ENCODE measurements at places on chromosomes 5 and 9. TPM values are rescaled to one million over a fixed set of nuclear protein-coding genes. Genes with fewer than 3 reads are reported as not detected.
A peak's percentile ranks its signal among the peaks of the same experiment; 100 is the strongest.

CTNND2 gene
- 2.6 TPM for total RNA-seq

GABBR2 gene
- not detected for total RNA-seq

SPZ1 gene
- total RNA-seq: not detected

LCN1 gene
- not detected for total RNA-seq

MAPK9 gene
- total RNA-seq: 21.9 TPM

ARHGEF37 gene
- 64.2 TPM for total RNA-seq

RPL37 gene
- 422 TPM for total RNA-seq

INSL4 gene
- not detected for total RNA-seq

MYMK gene
- total RNA-seq: not detected

CDKN2A gene
- total RNA-seq: not detected

CXCL14 gene
- total RNA-seq: 15.6 TPM

SHOC1 gene
- not detected for total RNA-seq

OSMR gene
- total RNA-seq: 50.3 TPM

DNM1 gene
- 21.6 TPM for total RNA-seq

PDZD2 gene
- total RNA-seq: 10.6 TPM

TRPM6 gene
- 18.8 TPM for total RNA-seq

PRRX2 gene
- total RNA-seq: 2.6 TPM

TUT7 gene
- 58.3 TPM for total RNA-seq

TLX3 gene
- not detected for total RNA-seq

- no peaks in the 10 kb centered on the region for H3K36me3 ChIP-seq
- H3K27ac ChIP-seq: no peak overlapping the region
- H3K27me3 ChIP-seq: no peaks in the 10 kb centered on the region
- peaks cover 11% of the 10 kb centered on the region for H3K4me1 ChIP-seq
These were observed 26.4 kb upstream of the F2R start for GRCh38 chr5:76689321-76690036.

DNA sequence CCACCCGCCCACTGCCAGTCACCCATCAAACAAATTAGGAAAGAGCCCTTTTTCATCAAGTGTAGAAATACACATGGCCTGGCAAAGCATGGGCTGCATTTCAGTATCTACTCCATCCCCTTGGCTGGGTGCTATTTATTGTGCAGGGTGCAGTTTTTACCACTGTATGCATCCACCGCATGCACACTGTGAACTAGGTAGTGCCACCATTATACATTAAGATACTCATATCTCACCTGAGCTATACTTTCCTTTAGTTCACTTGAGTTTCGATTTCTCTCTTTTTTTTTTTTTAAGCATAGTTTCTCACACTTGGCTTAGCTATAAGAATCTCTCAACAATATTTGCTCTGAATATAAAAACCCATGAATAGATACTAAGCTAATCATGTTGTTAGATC is 49.4 kb downstream of the JMY start:
- no peaks in the 10 kb centered on the region for H3K36me3 ChIP-seq
- H3K27me3 ChIP-seq: no peaks in the 10 kb centered on the region
- DNase-seq: no peak
- no peak overlapping the region for H3K4me3 ChIP-seq

- no peak overlapping the region for H3K4me3 ChIP-seq
- no peak overlapping the region for H3K27ac ChIP-seq
- DNase-seq: no peak
These were observed 6.8 kb upstream of the S1PR3 start for GRCh38 chr9:88984543-88984883.

DNA sequence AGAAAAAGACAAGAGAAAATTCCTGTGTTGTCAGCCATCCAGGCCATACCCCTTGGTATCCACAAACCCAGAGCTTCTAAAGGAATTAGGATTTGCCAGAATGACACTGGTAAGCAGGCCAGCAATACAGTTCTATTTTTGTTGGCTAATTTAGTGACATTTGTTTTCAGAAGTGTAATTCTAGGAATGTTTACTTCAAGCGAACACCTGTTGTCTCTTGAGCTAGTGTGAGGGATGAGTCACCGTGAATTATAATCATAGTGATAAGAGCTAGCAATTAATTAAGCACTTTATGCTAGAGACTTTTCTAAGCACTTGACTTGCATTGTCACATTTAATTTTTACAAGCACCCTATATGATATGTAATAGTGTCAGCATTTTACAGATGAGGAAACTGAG is 99.2 kb downstream of the PRKACG start:
- H3K4me1 ChIP-seq: no peaks in the 10 kb centered on the region
- DNase-seq: no peak
- H3K27ac ChIP-seq: no peak overlapping the region
- peaks cover 14% of the 10 kb centered on the region for H3K36me3 ChIP-seq
- no peaks in the 10 kb centered on the region for H3K27me3 ChIP-seq

GRCh38 chr9:84169240-84169639 is 171.3 kb downstream of the SLC28A3 start:
- no peak for DNase-seq
- no peak overlapping the region for H3K27ac ChIP-seq
- H3K4me3 ChIP-seq: no peak overlapping the region
- H3K4me1 ChIP-seq: peaks cover 19% of the 10 kb centered on the region
- no peaks in the 10 kb centered on the region for H3K36me3 ChIP-seq
- no peaks in the 10 kb centered on the region for H3K27me3 ChIP-seq

- H3K4me3 ChIP-seq: no peak overlapping the region
- no peak for DNase-seq
- H3K36me3 ChIP-seq: no peaks in the 10 kb centered on the region
- no peak overlapping the region for H3K27ac ChIP-seq
These were observed 43.0 kb downstream of the MARCHF3 start for GRCh38 chr5:126987271-126987899.

GRCh38 chr9:120507936-120508510 is 71.9 kb downstream of the CDK5RAP2 start:
- H3K4me3 ChIP-seq: no peak overlapping the region
- no peak for DNase-seq
- H3K27ac ChIP-seq: no peak overlapping the region

DNA sequence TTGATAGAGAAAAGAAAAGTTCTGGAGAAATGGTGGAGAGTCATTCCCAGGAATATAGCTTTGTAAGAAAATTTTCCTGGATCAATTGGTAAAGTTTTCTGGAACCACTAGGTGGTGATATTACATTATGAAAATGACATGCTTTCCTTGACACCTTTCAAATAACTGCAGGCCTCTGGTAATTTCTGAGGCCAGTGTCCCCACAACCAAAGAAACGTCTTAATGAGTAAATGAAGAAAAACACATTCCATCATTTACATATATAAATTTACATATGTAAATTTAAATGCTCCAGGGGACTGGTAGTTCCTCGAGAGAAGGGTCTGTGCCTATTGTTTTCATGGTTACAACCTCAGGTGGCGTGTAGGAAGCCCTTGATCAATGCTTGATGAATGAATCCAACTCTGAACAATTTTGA is 17.2 kb upstream of the RGS3 start:
- DNase-seq: peak; percentile 76
- peaks cover 3% of the 10 kb centered on the region for H3K4me1 ChIP-seq
- no peak overlapping the region for H3K4me3 ChIP-seq
- no peaks in the 10 kb centered on the region for H3K27me3 ChIP-seq

- no peak overlapping the region for H3K4me3 ChIP-seq
- no peaks in the 10 kb centered on the region for H3K36me3 ChIP-seq
- peak; percentile 87 for DNase-seq
- H3K27ac ChIP-seq: peak overlapping the region; percentile 70
These were observed 159.3 kb downstream of the NR3C1 start for GRCh38 chr5:143244000-143244736.

DNA sequence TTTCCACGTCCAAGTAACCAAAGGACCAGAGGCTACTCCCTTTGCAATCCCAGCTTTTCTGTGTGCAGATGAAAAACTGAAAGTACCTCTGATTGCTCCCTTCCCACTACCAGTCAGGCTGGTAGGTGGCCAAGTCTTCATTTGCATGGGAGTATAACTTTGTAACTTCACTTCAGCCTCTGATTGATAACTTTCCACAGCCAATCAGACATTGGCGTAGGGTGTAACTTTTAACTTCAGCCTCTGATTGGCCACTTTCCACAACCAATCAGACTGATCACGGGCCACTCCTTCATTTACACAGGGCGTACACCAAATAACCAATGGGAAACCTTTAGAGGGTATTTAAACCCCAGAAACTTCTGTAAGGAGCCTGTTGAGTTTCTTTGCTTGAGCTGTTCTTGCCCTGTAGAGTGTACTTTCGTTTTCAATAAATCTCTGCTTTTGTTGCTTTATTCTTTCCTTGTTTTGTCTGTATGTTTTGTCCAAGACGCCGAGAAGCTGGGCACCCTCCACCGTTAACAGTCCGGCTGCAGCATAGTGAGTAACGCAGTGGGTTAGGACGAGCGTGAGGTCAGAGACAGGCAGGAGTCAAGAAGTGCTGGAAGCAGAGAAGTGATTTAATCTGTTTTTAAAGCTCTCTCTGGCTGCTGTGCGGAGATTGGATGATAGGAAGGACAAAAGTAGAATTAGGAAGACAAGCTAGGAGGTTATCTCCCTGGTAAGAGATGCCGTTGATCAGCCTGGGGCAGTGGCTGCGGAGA is 3.5 kb upstream of the EXOSC2 start:
- peak overlapping the region; percentile 40 for H3K4me3 ChIP-seq
- H3K27ac ChIP-seq: peak overlapping the region; percentile 86
- peak; percentile 95 for DNase-seq
- no peaks in the 10 kb centered on the region for H3K27me3 ChIP-seq
- H3K4me1 ChIP-seq: peaks cover 40% of the 10 kb centered on the region
- no peaks in the 10 kb centered on the region for H3K36me3 ChIP-seq

GRCh38 chr9:16681652-16681987 is 188.8 kb downstream of the BNC2 start:
- no peaks in the 10 kb centered on the region for H3K36me3 ChIP-seq
- H3K4me3 ChIP-seq: no peak overlapping the region
- H3K27ac ChIP-seq: no peak overlapping the region
- H3K4me1 ChIP-seq: peaks cover 19% of the 10 kb centered on the region
- DNase-seq: no peak

GRCh38 chr5:66994790-66995189 is 201.8 kb downstream of the CD180 start:
- H3K4me3 ChIP-seq: no peak overlapping the region
- H3K27ac ChIP-seq: no peak overlapping the region
- no peaks in the 10 kb centered on the region for H3K4me1 ChIP-seq
- no peaks in the 10 kb centered on the region for H3K27me3 ChIP-seq
- DNase-seq: no peak

GRCh38 chr5:118679264-118679940 is 308.9 kb downstream of the DTWD2 start:
- H3K36me3 ChIP-seq: no peaks in the 10 kb centered on the region
- H3K4me1 ChIP-seq: no peaks in the 10 kb centered on the region
- DNase-seq: peak; percentile 69
- no peak overlapping the region for H3K4me3 ChIP-seq
- no peak overlapping the region for H3K27ac ChIP-seq

- no peaks in the 10 kb centered on the region for H3K27me3 ChIP-seq
- no peaks in the 10 kb centered on the region for H3K36me3 ChIP-seq
- no peak overlapping the region for H3K4me3 ChIP-seq
These were observed 75.9 kb upstream of the CCNG1 start for GRCh38 chr5:163361450-163361849.

Data from stomach (tissue), 19 donors.